ENCODE measurements at places on chromosomes 5 and 9.

DNA sequence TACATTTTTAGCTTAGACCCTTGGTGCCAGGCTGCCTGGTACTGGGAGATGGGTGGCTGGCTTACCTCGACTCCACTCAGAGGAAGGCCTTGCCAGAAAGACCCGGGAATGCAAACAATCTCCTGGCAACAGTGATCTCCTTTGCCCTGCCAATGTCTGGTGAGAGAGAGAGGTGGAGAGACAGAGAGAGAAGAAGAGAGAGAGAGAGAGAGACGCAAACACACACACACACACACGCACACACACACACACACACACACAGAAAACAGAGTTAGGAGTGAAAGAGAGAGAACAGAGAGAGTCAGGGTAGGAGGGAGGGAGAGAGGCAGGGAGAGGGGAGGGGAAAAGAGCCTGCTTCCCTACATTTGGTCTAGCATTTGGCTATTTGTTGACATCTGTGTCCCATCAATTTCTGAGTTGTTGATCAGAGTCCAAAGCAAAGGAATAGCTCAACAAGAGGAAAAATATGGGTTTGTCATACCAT lies 181.6 kb upstream of the MAP1B start:
- DNase-seq: no peak

- DNase-seq: no peak
Observed at GRCh38 chr5:37005946-37006540, 129.5 kb downstream of the NIPBL start.

- DNase-seq: no peak
Observed at GRCh38 chr9:101706997-101707396, 31.4 kb downstream of the GRIN3A start.

GRCh38 chr5:79567926-79568549 lies 44.2 kb upstream of the TENT2 start:
- DNase-seq: no peak

GRCh38 chr5:146025114-146025680 lies 80.2 kb downstream of the PLAC8L1 start:
- DNase-seq: no peak

- no peak for DNase-seq
Observed at GRCh38 chr9:16413509-16414016, 456.9 kb downstream of the BNC2 start.

DNA sequence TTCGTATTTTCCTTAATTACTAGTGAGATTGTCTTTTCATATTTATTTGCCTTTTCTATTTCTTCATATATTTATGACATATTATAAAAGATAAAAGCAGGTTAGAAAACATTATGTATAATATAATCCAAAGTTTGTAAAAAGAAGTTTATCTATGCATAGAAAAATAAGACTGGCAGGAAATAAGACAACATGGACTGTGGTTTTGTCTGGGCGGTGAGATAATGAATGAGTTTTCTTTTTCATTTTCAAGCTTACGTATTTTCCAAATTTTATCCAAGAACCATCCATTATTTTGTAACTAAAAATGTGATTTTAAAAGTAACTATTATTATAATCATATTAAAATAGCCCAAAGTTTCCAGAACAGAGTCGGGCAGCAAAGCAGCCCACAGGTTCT lies 109.8 kb upstream of the MVB12B start:
- DNase-seq: no peak

DNA sequence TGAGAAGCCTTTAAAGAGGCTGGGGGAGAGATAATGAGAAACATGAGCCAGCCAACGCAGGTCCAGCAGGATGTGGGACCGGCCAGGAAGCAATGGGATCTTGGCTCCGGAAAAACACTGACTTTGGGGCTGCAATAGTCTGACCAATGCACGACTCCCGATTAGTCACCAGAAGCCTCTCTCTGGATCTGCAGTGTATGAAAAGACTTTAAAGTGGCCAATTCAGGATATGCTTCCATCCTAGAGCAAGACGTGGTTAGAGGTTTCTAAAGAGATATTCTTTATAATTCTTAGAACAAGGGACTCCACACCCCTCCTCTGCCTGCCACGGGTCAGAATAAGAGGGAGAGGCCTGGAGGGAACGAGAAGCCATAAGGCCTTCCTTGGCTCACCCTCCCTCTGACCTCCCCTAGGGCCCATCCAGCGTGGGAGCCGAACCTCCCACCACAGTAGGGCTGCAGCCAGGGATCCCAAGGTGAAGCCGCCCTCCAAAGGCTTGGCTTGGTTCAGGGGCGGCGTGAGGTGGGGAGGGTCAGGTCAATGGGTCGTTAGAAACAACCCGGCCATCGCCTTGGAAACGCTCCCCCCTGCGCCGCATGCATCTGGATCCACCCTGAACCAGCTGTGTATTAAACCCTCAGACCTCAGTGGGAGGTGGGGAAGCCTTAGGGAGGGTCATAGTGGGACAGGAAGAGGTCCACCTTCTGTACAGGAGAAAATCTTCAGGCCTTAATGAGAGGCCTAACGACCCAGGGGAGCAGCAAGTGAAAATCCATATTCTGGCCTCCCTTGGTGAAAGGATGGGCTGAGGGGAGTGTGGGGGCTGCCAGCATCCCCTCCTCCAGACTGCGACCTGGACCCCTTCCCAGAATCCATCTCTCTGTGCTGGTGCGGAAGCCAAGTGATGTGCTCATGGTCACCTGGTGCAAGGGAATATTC lies 11.1 kb downstream of the FGF1 start:
- DNase-seq: no peak
